ENCODE measurements at places on chromosomes 3 and 15.

GRCh38 chr3:153572165-153572564 is 410.1 kb downstream of the RAP2B start:
- no peak for DNase-seq

- DNase-seq, result no peak
Measured at GRCh38 chr3:184011937-184012889, 5.5 kb downstream of the ABCC5 start.

DNA sequence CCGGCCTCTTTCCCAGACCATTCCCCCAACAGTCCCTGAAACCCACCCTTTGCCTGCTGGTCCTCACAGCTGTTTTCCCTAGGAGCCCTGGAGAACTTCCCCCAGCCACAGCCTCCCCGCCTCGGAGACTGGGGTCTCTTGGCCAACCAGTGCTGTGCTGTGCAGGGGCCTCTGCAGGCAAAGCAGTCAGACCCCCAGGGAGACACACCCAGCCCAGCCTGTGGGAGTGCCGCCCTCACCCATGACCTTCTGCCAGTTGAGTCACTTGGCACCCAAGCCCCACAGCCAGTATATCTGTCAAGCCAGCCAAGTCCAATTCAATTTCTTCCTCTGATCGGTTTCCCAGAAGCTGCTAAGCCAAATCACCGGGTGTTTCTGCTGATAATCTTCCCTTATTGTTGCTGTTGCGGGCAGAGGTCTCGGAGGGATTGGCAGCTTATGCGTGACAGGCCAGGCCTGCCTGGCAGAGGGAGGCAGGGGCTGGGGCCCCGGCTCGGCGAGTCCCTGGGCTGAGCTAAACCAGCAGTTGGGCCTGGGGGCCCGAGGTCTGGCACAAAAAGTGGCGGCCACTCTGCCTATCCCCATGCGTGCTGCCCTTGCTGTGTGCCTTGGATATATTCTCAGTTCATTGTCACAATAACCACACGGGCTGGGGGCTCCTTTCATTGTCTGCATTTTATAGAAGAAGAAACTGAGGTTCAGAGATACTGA is 65.6 kb upstream of the SLC6A1 start:
- DNase-seq, result no peak

DNA sequence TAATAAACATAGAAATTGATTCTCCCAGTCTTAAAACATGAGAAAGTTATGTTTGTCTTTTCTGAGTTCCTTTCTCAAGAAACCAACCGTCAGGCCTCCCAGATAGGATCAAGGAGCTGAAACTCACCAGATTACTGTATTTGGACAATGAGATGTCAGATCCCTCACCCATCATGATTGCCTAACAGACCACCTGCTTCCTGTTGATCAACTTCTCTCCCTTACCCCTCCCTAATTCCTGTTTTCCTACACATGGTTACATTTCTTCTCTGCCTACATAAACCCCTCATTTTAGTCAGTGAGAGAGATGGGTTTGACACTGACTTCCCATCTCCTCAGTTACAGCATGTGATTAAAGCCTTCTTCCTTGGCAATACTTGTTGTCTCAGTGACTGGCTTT is 917.5 kb downstream of the FHIT start:
- no peak for DNase-seq

- no peak for DNase-seq
Measured at GRCh38 chr3:110352841-110353604, 718.6 kb upstream of the NECTIN3 start.

DNA sequence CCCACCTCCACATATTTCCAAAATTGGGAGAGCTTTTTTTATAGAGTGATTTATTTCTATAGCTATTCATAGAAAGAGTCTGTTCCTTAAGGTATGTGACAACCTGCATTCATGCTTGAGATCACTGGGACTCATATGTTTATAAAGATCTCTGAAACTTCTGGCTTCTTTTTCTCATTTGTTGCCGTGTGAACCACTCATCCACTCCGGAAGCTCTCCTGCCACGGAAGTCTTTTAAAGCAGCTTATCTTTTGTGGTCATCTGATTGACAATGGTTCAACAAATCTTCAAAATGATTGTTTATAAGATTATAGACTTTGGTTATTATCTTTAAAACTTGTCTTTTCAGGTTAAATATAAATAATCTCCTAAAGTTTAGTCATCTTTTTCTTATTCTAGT is 260.5 kb downstream of the C3orf38 start:
- no peak for DNase-seq

DNA sequence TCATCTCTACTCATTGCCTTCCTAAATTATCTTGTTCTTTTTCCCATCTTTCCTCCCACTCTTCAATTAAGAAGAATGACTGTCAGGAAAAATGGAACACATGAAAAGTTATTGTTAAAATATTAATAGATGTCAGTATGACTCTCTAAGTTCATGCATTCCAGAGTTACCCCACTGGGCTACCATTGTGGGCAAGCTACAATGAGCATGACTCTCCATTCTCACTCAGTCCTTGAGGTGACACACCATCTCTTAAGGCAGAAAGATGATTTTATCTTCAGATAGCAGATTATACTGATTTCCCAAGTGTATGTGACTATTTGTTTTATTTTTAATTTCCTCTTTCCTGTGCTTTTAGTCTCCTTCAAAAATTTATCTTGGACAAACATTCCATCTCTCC is 144.3 kb downstream of the ALCAM start:
- DNase-seq, result no peak

DNA sequence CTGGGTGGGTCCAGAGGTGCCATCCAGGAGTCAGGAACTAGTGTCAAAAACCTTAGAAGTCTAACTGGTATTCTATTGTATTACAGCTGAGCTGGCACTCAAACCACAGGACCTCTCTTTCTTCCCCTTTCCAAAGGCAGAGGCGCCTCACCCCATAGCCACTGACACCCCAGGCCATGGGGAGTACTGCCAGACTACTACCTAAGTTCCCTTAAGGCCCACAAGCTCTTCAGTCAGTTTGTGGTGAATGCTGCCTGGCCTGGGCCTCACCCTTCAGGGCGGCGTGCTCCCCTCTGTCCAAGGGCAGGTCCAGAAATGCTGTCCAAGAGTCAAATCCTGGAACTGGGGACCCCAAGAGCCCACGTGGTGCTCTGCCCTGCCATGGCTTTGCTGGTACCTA is 43.0 kb upstream of the FGF7 start:
- no peak for DNase-seq

GRCh38 chr15:57218826-57219576 is 157.3 kb upstream of the CGNL1 start:
- no peak for DNase-seq

DNA sequence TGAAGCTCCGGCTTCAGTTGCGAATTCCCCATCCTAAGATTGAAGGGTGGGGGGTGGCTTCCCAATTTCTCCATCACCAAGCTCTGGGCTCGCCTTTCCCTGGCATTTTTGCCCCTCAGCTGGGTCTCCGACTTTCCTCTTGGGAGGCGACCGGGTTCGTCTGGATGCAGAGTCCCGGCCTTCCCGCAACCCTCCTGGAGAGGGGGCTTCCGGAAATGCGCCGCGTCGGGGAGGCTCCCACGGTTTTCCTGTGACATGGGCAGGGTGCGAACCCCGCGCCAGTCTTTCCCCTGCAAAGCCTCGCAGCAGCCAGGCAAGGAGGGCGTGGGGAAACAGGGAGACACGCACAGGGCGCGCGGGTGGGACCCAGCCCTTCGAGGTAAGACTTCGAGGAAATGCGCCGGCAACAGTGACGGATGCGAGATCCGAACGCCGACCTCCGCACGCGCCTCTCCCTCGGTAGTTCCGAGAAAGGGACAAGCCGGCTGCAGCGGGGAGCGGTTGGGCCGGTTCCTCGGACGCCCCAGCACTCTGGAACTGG is 466 bp upstream of the HCN4 start:
- DNase-seq, result no peak

- no peak for DNase-seq
Measured at GRCh38 chr3:107919239-107919638, 171.6 kb downstream of the CD47 start.

DNA sequence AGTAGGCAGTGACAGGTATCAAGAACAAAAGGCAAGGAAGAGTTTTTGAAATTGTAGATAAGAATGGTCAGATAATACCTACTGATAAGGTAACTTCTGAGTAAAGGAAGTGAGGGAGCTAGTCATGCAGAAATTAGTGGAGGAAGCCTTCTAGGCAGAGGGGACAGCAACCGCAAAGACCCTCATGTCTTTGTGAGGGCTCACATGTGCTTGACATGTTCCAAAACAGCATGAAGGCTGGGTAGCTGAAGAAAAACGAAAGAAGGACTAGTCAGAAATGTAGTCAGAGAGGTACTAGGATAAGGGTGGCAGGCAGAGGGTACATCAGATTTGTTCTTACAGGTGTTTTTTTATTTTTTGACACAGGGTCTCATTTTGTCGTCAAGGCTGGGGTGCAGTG is 5.3 kb downstream of the SIN3A start:
- no peak for DNase-seq

- DNase-seq, result no peak
Measured at GRCh38 chr3:37645517-37646380, 215.9 kb upstream of the CTDSPL start.

- DNase-seq, result no peak
Measured at GRCh38 chr15:55499151-55499550, 8.9 kb downstream of the DNAAF4 start.

- no peak for DNase-seq
Measured at GRCh38 chr15:89409184-89410038, 74.8 kb upstream of the POLG start.

DNA sequence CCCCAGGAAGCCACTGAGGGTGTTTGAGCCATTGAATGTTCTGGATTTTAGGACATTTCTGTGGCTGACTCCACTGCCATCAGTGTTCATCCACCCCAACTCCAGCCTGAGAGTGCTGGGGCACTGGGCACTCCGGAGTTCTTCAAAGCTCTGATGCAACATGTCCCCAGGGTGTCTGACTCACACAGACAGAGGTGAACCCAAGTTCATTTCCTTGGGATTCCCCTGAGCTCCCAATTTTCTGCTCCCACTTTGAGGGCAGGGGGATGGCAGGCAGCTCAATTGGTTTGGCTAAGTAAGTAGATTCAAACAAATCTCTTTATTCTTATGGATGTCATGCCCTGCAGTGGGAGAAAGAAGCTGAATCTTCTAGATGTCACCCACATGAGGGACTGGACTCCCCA is 2.2 kb downstream of the STRA6 start:
- DNase-seq, result no peak

DNA sequence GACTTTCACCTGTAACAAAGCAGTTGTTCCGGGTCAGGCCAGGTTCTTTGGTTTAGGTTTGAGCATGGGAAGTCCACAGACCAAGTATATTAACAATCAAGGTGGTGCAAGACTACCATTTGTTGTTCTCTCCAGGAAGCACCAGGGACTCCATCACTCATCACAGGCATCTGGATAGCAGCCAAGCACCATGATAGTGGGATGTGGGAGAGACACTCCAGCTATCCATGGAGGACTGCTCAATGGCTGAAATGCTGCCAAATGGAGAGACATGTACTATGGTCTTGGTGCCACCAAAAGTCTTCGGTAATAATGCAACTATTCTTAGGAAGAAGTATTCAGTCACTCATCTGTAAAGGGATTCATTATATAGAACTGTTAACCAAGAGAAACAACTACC is 143.0 kb downstream of the TNIK start:
- no peak for DNase-seq

- no peak for DNase-seq
Measured at GRCh38 chr15:63305260-63305659, 27.9 kb downstream of the APH1B start.

- no peak for DNase-seq
Measured at GRCh38 chr3:4734454-4734853, 241.3 kb downstream of the ITPR1 start.

- no peak for DNase-seq
Measured at GRCh38 chr15:77974098-77974414, 103.5 kb downstream of the TBC1D2B start.

DNA sequence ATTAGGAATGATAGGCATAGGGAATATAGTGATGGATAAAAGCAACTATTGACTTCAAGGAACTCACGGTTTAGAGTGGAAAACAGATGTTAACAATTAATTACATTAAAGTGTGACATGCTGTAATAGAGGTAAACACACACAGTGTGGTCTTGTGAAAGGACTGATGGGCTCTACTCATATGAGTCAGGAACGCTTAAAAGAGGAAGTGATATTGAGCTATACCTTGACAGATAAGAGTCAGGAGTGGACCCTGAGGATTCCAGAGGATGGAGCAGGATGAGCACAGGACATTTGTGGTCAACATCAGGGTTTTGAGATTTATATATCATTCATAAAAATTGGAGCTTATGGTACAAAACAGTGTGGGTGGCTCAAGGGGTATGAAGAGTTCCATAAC is 11.0 kb downstream of the EXOG start:
- no peak for DNase-seq

GRCh38 chr3:14622368-14622767 is 29.2 kb upstream of the CCDC174 start:
- DNase-seq, result no peak

- DNase-seq, result no peak
Measured at GRCh38 chr3:32880225-32880624, 62.4 kb downstream of the TRIM71 start.

DNA sequence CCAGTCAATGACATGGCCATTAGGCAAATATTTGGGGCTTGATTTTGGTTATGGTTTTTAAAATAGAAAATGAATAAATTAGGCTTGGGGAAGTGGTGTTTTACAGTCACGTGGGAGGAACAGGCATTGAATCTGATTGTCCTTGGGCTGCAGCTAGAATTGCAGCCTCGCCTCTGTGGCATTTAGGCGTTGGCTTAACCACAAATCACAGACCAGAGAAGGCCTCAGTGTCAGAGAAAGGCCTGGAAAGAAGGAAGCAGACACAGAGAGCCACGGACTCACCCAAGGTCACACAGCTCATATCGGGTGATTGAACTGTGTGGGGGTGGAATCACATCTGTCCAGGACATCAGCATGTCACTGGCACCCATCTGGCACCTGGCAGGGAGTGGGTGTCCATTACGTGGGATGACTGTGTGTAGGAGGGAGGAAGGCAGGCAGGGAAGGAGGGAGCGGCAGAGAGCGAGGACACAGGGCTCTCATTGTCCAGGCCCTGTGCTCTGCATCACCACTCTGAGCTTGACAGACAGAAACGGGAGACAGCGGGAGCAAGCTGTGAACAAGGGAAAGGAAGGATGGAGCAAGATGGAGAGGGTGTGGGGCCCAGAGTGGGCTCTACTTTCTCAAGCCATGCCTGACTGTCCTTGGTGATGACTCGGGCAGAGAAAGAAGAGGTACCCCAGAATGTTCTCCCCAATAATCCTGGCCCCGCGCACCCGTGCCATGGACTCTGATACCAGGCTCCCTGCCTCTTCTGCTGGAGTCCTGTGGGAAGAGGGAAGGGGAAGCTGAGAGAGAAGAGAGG is 186.4 kb downstream of the FAM43A start:
- no peak for DNase-seq

DNA sequence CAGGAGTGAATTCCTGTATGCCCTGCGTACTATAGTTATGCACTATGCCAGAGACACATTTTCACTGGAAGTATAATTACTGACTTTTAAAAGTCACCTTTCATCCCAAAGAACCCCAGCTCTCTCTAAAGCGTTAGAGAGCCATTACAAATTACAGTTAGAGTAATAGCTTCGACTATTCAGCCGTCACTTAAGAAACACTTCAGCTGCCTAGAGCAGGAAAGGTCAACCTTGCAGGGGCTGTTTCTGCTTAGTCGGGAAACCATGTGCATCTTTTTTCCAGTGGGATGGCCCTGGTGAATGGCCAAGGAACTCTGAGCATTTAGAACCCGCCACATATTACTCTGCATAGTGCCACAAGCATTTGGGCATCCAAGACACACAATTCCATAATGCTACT is 235.9 kb downstream of the ARRDC4 start:
- no peak for DNase-seq

- peak; percentile 73 for DNase-seq
Measured at GRCh38 chr15:71800835-71801745, 9.3 kb upstream of the NR2E3 start.

All from HuH-7 (cell line).